ENCODE measurements at places on chromosomes 11 and 22. TPM values are rescaled to one million over a fixed set of nuclear protein-coding genes. Genes with fewer than 3 reads are reported as not detected.

DNA sequence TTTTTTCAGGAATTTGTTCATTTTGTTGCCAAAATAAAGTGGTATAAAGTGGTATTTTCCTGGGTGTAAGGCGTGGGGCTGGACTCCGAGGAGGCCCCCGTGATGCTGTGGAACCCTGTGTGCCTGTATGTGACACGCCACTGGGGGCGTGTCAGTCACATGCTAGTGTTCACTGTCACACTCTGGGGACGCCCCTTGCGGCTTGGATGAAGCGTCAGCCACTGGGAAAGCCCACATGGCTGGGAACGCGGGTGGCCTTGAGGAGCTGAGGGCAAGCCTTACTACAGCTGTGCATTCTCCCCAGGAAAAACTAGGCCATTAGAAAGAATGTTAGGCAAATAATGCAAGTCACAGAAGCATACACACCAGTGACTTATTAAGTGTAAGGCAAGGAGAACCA is 77.0 kb upstream of the SLC25A18 start:
- DNase-seq = no peak

GRCh38 chr22:44940130-44940529 is 69.7 kb downstream of the PHF21B start:
- no peak for DNase-seq

DNA sequence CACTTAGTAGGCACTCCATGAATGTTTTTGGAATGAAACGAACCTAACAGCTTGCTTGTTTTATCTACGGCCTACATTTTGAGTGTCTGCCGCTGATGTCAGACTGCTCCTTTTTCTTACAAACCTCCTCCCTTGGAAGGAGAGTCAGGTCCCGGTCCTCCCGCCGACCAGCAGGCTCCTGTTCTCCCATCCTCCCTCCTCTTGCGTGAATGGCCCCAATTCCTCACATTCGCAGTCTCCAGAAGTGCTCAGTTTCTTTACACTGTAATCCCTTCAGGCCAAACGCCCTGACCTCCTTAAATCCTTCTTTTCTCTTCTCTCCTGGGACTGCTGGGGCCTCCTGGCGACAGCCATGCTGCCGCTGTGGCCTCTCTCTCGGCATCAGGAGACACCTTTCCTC is 82.6 kb upstream of the CSNK2A3 start:
- no peak for DNase-seq

Gene SLC2A11
- 26.3 TPM for total RNA-seq

Gene UPK2
- not detected for total RNA-seq

- DNase-seq = no peak
Observed at GRCh38 chr22:11253000-11253511, 4274.9 kb upstream of the OR11H1 start.

DNA sequence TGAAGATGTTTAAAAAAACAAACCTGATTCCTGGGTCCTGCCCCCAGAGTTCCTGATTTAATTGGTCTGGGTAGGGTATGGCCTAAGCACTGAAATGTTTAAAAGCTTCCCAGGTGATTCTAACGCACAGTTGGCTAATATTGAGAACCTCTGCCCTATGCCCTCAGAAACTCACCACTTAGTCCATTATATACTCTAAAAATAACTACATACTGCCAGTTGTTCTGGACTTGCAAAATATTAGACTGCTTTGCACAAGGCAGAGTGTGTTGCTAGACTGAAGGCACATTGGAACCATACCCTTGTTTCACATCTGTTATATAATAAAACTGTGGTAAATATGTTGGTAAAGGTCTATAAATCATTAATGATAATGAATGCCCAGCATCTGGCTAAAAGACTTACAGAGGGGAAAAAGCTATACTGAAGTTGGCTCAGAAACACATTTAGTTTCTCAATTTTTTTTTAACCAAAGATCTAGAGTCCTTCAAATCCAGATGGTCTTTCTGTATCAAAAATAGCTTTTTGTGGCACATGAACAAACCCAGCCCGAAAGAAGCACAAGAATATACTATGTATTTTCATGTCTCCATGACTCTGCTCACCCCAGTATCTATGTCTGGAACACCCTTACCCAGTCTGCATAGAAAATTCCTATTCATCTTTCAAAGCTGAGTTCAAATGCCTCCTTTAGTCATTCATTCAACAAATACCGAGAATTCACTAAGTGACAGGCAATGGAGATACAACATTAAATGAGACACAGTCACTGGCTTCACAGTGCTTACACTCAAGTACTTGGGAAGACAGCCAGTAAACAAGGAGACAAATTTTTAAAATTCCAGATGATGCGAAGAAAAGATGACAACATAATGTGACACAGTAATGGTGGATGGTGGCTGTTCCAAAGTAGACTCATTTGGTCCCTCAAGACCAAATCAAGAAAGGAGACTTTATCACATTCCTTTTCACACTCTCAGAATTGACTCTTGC is 44.1 kb downstream of the RBFOX2 start:
- no peak for DNase-seq

Gene PES1
- 52.2 TPM for total RNA-seq

DNA sequence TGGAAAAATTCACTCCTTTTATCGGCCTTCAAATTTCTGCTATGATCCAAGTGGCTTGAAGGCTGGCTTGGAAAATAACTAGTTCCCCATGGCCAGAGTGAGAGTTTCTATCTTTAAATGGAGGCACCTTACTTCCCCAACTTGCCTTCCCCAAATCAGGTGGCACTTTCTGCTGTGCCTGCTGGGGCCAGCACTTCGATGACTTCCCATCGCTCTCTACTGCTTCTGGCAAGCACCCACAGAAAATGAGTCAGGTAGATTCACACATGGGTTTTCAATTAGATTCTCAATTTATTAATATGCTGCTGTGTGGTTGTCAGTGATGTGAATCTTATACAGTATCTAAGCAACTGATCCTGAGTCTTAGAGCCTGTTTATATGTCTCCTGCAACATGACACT is 398.8 kb upstream of the RAG2 start:
- no peak for DNase-seq

GRCh38 chr11:61473370-61474012 is 35.1 kb upstream of the LRRC10B start:
- peak; percentile 59 for DNase-seq

DNA sequence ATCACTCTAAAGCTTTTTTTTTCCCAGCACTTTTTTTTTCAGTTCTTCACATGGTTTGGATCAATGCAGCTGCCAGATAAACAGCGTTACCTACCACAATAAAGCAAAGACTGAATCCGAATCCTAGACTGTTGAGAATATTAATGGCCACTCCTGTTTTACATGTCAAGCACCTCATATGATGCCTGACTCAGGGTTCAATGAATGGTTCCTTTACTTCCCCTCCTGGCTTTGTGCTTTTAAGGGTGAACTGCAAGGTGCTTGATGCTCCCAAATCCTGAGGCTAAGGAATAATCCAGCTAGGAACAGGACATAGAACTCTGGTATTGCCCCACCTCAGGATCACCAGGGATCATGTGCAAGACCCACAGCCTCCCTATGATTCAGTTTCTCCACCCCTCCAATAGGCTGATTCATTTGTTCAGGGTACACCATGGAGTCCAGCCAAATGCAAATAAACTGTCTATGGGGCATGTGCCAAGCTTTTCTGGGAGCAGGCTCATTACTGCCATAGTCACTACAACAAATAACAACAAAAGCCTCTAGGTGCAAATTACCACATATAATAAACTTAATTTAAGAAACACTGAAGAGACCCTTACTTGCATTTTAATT is 104.3 kb downstream of the GAB2 start:
- peak; percentile 66 for DNase-seq

Gene SCN2B
- total RNA-seq = 0.91 TPM

GRCh38 chr11:11250470-11250869 is 102.6 kb downstream of the CSNK2A3 start:
- no peak for DNase-seq

DNA sequence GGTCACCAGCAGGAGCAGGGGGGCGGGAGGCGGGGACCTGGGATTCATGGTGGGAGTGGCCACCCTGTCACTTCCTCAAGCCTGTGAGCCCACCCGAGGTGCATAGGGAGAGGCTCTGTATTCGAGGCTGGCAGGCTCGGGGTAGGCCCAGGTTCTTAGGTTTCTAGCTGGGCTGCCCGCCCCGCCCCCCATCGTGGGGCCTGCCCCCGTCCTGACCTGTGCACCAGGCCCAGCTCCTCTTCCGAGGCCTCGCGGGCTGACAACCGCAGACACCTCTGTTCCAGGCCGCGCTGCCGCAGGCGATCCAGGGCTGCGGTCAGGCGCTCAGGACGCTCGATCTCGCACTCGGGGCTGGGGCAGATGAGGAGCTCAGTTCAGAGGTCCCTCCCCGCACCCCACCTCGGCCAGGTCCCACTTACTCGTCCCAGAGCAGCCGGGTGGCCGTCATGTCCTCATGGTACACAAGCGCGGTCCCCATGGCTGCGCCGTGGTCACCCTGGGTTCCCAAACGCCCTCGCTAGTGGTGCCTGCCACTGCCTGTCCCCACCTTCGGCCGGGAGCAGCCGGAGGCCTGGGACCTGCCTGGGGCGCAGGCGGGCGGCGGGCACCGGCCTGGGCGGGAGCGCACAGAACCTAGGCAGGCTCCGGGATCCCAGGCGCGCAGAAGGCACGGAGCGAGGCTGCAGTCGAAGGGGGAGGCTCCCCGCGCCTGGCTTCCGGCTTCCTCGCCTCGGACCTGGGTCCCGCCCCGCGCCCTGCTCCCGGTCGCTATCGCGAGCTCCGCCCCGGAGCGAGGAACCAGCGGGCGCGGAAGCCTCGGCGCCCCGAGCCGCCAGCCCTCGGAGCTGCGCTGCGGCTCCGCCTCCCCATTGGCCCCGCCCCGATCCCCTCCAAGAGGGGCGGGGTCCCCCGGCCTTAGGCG is at the start of gene HDAC10:
HDAC10 (minus strand) TSS at position 711 of the 922 bp plus-strand sequence; CDS start at position 478, 233 bp downstream.
- DNase-seq = peak; percentile 76

Gene INPP5J
- total RNA-seq = 2.0 TPM

Gene OR52N4
- total RNA-seq = not detected

GRCh38 chr11:110186456-110186855 is 93.3 kb downstream of the ZC3H12C start:
- DNase-seq = no peak

DNA sequence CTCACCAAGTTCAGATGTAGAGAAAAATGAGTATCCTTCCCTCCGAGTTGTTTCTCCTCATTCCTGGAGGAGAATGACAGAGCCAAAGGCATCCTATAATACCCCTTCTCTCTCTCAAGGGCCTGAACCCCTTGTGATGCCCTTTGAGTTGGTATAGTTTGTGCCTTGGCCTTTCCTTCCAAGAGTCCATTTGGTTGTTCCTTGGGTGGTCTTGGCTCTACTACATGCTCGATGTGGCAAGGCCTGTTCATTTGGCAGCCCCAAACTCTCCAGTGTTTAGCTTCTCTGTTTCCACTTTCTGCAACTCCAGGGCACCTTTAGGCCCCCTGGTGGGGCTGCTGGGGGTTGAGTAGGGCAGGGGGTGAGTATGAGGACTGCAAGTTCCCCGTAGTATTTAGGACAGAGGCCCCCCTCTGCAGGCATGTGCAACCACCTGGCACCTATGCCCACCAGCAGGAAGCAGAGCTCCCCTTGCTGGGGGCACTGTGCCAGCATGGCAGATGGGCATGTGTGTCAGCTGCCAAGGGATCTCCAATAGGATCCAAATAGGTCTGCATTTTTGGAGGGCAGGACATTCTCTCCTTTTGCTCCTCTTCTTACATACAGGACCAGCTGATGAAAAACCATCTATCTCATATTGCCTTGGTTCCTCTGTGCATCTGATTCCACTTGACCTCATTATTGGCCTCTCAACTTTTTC is 217.2 kb upstream of the CADM1 start:
- DNase-seq = no peak

DNA sequence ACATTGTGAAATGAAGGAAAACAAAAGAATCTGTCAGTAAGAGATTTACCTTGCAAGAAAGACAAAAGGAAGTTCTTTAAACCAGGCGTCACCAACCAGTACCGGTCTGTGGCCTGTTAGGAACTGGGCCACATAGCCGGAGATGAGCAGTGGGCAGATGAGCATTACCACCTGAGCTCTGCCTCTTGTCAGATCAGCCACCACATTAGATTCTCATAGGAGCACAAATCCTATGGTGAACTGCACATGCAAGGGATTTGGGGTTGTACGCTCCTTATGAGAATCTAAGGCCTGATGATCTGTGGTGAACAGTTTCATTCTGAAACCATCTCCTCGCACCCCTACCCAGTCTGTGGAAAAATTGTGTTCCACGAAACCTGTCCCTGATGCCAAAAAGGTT is 108.2 kb downstream of the CYP2R1 start:
- no peak for DNase-seq

DNA sequence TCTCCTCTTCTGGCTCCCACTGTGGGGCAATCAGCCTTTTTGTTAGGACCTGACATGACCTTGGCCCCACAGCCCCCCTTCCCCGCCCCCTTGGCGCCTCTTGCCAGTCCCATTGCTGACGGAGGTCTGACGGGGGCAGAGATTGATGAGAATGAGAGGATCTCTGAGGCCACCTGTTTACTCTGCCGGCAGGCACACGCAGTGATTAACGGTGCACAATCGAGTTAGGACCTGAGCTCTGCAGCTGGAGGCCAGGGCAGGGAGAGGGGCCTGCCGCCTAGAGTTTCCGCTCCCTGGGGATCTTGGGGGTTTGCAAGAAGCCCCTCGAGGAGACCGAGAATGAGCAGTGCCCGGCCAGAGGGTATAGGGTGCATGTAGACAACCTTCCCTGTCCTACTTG is 6.8 kb upstream of the CHRM1 start:
- no peak for DNase-seq

- no peak for DNase-seq
Observed at GRCh38 chr11:111253131-111253530, 7.6 kb downstream of the POU2AF2 start.

Gene TYR
- not detected for total RNA-seq

DNA sequence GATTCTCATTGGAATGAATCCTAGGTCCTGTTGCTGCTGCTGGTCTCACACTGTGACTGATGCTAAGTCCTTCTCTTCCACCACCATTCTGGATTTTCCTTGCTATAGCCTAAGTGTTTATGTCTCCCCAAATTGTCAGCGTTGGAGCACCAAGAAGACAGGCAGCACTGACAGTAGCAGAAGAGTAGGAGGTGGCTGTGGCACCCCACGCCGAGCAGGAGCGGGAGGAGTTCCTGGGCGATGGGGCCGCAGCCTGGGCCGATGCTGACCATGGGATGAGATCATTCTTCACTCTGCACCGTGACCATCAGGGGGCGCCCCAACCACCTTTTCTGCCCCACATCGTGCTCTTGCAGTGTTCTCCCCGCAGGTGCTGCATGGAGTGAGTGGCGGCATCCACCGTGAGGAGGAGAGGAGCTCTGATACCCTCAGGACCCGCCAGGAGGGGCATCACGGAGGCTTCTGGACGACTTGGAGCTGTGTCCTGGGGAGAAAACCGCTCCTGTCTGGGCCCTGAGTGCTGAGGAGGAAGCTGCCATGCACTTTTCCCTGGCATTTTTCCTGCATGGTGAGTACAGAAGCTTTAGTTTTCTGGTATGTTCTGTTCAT is 57.0 kb downstream of the LRRC74B start:
- DNase-seq = peak; percentile 31

Gene MPZL3
- total RNA-seq = 25.7 TPM

DNA sequence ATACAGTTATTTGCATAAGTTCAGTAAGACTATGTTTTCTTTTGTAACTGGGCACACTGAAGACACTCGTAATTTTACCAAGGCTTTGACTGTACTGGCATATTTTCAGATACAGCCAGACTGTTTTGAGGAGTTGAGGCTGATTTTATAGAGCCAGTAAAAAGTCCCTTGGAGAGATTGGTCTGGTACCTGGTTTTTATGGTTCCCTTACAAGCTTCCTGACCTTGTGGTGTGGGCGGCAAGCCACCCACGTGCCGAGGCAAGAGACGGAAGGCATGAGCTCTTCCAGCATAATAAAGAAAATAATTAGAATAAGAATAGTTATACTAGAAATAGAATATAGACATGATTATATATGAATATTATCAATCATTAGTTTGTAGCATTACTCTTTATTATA is 11.3 kb upstream of the GSTP1 start:
- no peak for DNase-seq

- no peak for DNase-seq
Observed at GRCh38 chr22:44426981-44427380, 71.1 kb downstream of the RTL6 start.

All from mammary epithelial cell (primary cell).